ENCODE measurements at places on chromosomes 13 and 19. TPM values are rescaled to one million over a fixed set of nuclear protein-coding genes. Genes with fewer than 3 reads are reported as not detected.

- no peak for DNase-seq
These were observed 148.1 kb downstream of the VWA8 start for GRCh38 chr13:41812851-41813250.

DNA sequence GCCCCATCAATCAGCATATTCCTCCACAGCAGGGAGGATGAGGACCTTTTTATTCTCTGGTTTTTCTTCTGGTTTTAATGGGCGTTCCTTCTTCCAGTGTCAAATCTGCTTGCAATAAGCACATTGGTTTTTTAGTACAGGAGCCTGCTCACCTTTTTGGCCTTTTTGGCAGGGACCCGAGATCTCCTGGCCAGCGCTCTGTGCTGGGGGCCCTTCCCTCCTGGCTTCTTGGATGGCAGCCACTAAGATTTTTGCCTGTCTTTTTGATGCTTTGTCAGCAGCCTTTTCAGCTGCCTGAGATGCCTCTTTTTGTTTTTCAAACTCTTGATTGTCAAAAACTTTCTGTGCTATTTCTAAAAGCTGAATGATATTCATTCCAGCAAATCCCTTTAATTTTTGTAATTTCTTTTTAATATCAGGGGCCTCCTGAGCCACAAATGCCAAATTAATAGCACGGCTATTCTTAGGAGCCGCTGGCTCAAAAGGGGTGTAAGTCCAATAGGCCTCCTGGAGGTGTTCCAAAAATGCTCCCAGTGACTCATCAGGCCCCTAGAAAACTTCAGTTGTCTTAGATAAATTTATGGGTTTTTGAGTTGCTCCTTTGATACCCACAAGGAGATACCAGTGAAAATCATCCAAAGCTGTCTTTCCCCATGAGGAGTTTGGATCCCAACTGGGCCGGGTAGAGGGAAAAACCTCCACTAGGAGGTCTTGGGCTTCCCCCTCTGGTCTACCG, 73.0 kb downstream of the ZNF100 start:
- no peak for DNase-seq

DNA sequence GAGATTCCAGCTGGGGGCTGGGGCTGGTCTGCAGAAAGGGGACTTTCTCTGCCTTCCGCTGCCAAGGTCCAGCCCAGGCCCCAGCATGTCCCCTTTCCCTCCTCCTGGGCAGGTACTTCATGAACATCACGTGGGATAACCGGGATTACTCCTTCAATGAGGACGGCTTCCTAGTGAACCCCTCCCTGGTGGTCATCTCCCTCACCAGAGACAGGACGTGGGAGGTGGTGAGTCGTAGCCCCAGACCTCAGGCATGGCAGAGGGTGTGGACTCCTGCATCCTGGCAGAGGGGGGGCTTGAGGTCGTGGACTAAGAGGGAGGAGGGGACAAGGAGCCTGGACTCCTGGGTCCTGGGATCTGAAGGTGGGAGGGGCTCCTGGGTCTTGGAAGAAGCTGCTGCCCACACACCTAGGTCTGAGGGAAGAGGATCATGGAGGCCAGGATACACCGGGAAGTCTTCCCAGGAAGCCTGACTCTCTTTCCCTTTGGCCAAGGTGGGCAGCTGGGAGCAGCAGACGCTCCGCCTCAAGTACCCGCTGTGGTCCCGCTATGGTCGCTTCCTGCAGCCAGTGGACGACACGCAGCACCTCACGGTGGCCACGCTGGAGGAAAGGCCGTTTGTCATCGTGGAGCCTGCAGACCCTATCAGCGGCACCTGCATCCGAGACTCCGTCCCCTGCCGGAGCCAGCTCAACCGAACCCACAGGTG, 20.6 kb downstream of the GRIN2D start:
- no peak for DNase-seq

DNA sequence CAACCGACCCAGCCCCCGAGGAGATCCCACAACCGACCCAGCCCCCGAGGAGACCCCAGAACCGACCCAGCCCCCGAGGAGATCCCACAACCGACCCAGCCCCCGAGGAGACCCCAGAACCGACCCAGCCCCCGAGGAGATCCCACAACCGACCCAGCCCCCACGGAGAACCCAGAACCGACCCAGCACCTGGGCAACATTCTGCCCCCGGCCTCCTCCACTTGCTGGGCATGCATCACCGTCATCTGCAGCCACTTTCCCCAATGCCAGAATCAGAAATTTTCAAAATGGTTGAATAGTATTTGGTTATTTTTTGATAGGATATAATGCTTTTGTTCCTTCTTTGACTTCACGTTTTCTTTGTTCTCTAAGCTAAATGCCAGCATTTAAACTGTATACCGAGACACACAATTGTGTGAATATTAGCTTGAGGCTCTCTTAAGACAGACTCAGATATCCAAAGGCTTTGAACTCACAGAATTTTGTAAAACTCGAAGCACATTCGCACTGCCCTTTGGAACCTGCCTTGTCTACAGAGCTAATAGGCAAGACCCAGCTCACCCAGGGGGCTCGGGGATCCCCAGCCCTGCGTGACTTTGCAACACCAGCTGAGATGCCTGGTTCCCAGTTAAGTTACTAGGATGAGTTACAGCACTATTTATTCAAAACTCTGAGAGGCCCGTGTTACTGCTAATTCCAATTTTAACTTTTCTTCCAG, 15.5 kb upstream of the RASA3 start:
- no peak for DNase-seq

DNA sequence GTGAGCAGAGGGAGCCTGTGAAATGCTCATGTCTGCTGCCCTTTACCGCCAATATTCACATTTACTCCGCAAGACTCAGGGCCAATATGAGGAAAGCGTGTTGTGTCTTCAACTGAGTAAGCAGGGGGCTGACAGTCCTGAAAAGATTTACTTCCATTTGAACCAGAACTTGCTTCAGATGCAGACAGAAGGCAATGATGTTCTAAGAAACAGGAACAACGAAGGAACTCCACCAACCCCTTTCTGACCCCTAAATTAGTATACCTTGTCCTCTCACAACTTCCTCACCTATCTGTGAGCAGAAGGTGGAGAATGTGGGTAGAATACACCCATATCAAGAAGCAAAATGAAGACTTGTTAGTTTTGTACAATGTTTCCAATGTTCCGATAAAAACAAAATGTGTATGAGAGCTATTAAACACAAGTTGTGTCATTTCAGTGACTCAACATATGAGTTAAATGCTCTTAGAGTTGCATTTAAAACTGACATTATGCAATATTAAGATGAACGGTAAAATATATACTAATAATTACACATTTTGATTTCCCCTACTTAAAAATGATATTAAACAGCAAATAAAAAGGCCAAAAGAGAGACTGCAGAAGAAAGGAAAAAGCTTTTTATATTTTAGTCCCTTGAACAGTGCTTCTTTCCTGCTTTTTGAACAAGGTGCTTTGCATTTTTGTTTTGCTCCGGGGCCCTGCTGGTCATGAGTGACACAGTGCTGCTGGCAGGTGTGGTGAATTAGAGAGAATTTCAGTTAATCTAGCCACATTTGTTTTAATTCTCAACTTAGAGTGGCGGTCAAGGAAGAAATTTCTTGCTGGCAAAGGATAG, 16.0 kb downstream of the TMEM272 start:
- no peak for DNase-seq

GRCh38 chr19:35862528-35862927, 5.8 kb downstream of the KIRREL2 start:
- DNase-seq, result no peak

- no peak for DNase-seq
These were observed 20.9 kb upstream of the PLAUR start for GRCh38 chr19:43690890-43691289.

GRCh38 chr19:45171211-45171623, 6.8 kb downstream of the TRAPPC6A start:
- peak; percentile 74 for DNase-seq

GRCh38 chr13:46683676-46684260, 113.2 kb downstream of the ESD start:
- no peak for DNase-seq

DNA sequence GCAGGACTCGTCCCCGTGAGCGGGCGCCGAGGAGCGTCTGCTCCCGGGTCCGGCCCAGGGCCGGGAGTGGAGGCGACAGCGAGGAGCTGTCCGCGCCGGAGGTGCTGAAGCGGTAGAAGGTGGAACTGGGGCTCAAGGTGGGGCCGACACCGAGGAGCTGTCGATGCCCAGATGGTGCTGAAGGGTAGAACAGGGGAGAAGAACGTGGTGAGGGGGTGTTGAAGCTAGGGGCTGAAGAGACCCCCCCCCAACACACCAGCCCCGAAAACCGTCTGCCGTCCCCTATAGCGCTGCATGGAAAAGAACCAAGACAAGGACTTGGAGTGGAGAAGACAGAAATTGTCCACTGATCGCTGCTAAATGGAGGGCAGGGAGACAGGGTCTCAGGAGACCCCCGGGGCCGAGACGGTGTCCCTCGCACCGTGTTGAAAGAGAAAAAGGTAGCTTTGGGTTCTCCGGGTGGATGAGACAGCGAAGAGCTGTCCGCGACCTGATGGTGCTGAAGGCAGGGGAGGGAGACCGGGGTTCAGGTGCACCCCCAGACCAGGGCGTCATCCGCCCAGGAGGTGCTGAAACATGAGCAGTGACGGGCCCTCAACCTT, 7.1 kb upstream of the PDE4C start:
- peak; percentile 79 for DNase-seq

DNA sequence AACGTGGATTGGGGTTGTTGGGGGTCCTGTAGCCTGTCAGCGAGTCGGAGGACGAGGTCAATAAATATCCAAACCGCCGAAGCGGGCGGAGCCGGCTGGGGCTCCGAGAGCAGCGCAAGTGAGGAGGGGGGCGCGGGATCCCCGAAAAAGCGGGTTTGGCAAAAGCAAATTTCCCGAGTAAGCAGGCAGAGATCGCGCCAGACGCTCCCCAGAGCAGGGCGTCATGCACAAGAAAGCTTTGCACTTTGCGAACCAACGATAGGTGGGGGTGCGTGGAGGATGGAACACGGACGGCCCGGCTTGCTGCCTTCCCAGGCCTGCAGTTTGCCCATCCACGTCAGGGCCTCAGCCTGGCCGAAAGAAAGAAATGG, 754 bp upstream of the SIX5 start:
- peak; percentile 76 for DNase-seq

- peak; percentile 42 for DNase-seq
These were observed 4.6 kb downstream of the SAFB start for GRCh38 chr19:5627395-5627904.

DNA sequence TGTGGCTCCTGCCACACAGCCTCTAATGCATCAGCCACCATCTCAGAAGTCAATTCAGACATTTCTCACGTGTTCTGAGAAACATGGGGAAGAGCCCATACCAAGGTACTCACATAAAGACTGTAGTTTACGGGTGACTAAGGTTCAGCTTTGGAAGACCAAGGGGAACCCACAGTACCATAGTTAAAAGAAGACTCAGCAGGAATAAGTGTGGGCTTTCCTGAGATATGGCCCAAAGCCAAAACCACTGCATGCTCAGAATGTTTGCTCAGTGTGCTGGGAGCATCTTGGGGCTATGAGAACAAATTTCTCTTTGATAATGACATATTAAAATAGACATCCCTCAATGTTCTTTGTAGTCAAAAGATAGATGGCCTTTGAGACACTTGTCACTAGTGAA, 283.8 kb downstream of the DCT start:
- DNase-seq, result no peak

The LILRA1 gene
- not detected for total RNA-seq

The HIF3A gene
- not detected for total RNA-seq

The ZSWIM9 gene
- 9.0 TPM for total RNA-seq

The ZNF8 gene
- total RNA-seq, result 4.7 TPM

The VSIG10L gene
- total RNA-seq, result 2.0 TPM

Measured in activated CD8-positive, alpha-beta T cell treated with anti-CD3 and anti-CD28 coated beads, Interleukin-2, amount 10 ng/mL, durations not matched to agents 7 days and 5 days (primary cell).